ENCODE measurements at places on chromosomes 16 and 17. TPM values are rescaled to one million over a fixed set of nuclear protein-coding genes. Genes with fewer than 3 reads are reported as not detected.

- no peaks in the 10 kb centered on the region for H3K4me1 ChIP-seq
- H3K4me3 ChIP-seq, result peak overlapping the region; percentile 79
- H3K36me3 ChIP-seq, result peaks cover 21% of the 10 kb centered on the region
- peak; percentile 84 for DNase-seq
These were observed 1.1 kb upstream of the STUB1 start for GRCh38 chr16:678858-679813.

The KRT32 gene
- not detected for total RNA-seq

GRCh38 chr16:47033176-47033575, 59.7 kb upstream of the DNAJA2 start:
- no peak for DNase-seq
- H3K36me3 ChIP-seq, result no peaks in the 10 kb centered on the region

DNA sequence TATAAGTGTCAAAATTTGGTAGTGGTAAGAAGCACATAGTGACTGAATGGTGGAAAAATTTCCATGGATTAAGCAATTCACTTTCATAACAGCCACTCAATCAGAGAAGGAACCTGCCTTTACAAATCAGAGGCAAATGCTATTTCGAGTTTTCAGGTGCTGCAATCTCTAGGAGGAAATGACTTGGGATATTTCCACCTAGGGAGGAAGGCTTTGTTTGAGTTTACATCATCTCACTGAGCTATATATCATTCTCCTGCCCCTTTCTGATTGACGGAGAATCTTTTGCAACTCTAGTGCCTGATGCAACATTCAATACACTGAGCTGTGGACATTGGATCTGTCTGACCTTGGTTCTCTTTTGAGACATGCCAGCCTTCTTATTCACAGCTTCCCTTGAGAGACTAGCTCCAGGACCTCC, 26.3 kb downstream of the MARCHF10 start:
- peaks cover 3% of the 10 kb centered on the region for H3K36me3 ChIP-seq
- H3K4me1 ChIP-seq, result no peaks in the 10 kb centered on the region
- DNase-seq, result peak; percentile 10

GRCh38 chr16:69508033-69508755, 57.6 kb upstream of the NFAT5 start:
- H3K27me3 ChIP-seq, result no peaks in the 10 kb centered on the region
- H3K4me3 ChIP-seq, result no peak overlapping the region
- no peaks in the 10 kb centered on the region for H3K36me3 ChIP-seq
- H3K27ac ChIP-seq, result no peak overlapping the region
- no peaks in the 10 kb centered on the region for H3K4me1 ChIP-seq

The TP53TG3C gene
- total RNA-seq, result not detected

GRCh38 chr17:78798695-78799559, 16.9 kb upstream of the CYTH1 start:
- no peak for DNase-seq
- H3K36me3 ChIP-seq, result peaks cover 86% of the 10 kb centered on the region
- no peak overlapping the region for H3K27ac ChIP-seq
- H3K4me1 ChIP-seq, result no peaks in the 10 kb centered on the region
- no peak overlapping the region for H3K4me3 ChIP-seq

- no peak for DNase-seq
- no peak overlapping the region for H3K27ac ChIP-seq
- H3K27me3 ChIP-seq, result no peaks in the 10 kb centered on the region
- peaks cover 8% of the 10 kb centered on the region for H3K4me1 ChIP-seq
- no peak overlapping the region for H3K4me3 ChIP-seq
These were observed 76.6 kb downstream of the BMERB1 start for GRCh38 chr16:15510992-15511391.

- H3K27me3 ChIP-seq, result no peaks in the 10 kb centered on the region
- H3K4me3 ChIP-seq, result no peak overlapping the region
- no peaks in the 10 kb centered on the region for H3K4me1 ChIP-seq
- no peak for DNase-seq
These were observed 5.3 kb upstream of the C16orf74 start for GRCh38 chr16:85755929-85756768.

The PROCA1 gene
- 15.0 TPM for total RNA-seq

The NLRC3 gene
- 0.44 TPM for total RNA-seq

GRCh38 chr17:27669850-27670249, 38.9 kb downstream of the LGALS9 start:
- H3K4me1 ChIP-seq, result no peaks in the 10 kb centered on the region
- peak; percentile 18 for DNase-seq
- no peak overlapping the region for H3K4me3 ChIP-seq
- H3K36me3 ChIP-seq, result no peaks in the 10 kb centered on the region
- no peak overlapping the region for H3K27ac ChIP-seq

GRCh38 chr17:4780325-4780955, 5.7 kb downstream of the VMO1 start:
- H3K27me3 ChIP-seq, result peaks cover 14% of the 10 kb centered on the region
- no peak for DNase-seq
- no peaks in the 10 kb centered on the region for H3K36me3 ChIP-seq
- H3K4me1 ChIP-seq, result no peaks in the 10 kb centered on the region
- H3K27ac ChIP-seq, result no peak overlapping the region
- H3K4me3 ChIP-seq, result no peak overlapping the region

DNA sequence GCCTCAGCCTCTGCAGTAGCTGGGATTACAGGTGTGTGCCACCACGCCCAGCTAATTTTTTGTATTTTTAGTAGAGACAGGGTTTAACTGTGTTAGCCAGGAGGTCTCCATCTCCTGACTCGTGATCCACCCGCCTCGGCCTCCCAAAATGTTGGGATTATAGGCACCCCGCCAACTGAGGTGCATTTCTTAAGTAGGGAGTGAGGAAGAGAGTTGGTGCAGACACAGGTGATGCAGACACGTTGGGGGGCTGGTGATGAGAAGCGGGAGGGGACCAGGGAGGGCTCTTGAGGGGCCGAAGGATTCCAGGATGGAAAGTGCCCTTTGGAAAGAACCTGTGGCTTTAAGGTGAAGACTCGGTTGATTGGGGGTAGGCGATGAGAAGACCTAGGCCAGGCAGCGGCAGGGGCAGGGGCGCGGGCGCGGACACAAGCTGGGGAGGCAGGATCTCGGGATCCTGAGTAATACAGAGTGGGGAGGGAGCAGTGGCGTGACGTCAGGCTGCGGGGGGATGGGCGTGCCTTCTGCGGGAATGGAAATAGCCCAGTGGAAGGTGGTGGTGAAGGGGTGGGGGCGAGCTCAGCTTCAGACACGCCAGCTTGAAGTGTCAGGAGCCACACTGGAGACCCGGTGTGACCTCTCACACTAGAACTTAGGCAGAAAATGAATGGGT, 2.5 kb upstream of the ATP6V0C start:
- H3K4me3 ChIP-seq, result peak overlapping the region; percentile 48
- H3K27ac ChIP-seq, result no peak overlapping the region
- DNase-seq, result peak; percentile 57

- no peaks in the 10 kb centered on the region for H3K27me3 ChIP-seq
- no peak overlapping the region for H3K27ac ChIP-seq
- H3K4me3 ChIP-seq, result no peak overlapping the region
- no peaks in the 10 kb centered on the region for H3K4me1 ChIP-seq
These were observed 38.5 kb upstream of the CES5A start for GRCh38 chr16:55913716-55914115.

The AGRP gene
- total RNA-seq, result not detected

DNA sequence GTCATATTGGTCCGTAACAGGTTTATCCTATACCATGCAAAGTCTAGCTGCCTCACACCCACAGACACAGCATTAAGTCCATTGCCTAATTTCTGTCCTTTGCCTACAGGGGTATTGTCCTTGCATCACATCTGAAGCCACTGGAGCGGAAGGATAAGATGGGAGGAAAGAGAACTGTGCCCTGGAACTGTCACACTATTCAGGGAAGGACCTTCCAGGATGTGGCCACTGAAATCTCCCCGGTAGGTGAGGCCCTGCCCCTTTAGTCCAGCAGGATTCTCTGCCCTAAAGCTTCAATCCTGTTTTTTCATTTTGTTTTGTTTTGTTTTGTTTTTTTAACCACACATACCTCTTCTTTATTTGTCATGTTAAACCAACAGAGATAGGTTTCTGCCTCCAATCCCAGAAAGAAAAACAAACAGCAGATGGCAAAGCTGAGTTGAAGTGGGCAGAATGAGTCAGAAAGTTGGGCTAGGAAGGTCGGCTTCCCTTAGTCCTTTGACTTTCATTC, 2.2 kb upstream of the EFTUD2 start:
- H3K4me3 ChIP-seq, result no peak overlapping the region
- H3K4me1 ChIP-seq, result no peaks in the 10 kb centered on the region
- no peaks in the 10 kb centered on the region for H3K27me3 ChIP-seq
- no peaks in the 10 kb centered on the region for H3K36me3 ChIP-seq
- H3K27ac ChIP-seq, result no peak overlapping the region
- no peak for DNase-seq

GRCh38 chr16:79564671-79565107, 35.8 kb downstream of the MAF start:
- DNase-seq, result no peak
- no peaks in the 10 kb centered on the region for H3K36me3 ChIP-seq
- H3K27me3 ChIP-seq, result no peaks in the 10 kb centered on the region
- H3K4me1 ChIP-seq, result peaks cover 4% of the 10 kb centered on the region
- no peak overlapping the region for H3K4me3 ChIP-seq

The CLEC3A gene
- total RNA-seq, result not detected

The PIK3R5 gene
- 1.4 TPM for total RNA-seq

- no peaks in the 10 kb centered on the region for H3K27me3 ChIP-seq
- H3K36me3 ChIP-seq, result no peaks in the 10 kb centered on the region
- no peaks in the 10 kb centered on the region for H3K4me1 ChIP-seq
- no peak overlapping the region for H3K27ac ChIP-seq
These were observed 10.7 kb downstream of the CRHR1 start for GRCh38 chr17:45794840-45795239.

DNA sequence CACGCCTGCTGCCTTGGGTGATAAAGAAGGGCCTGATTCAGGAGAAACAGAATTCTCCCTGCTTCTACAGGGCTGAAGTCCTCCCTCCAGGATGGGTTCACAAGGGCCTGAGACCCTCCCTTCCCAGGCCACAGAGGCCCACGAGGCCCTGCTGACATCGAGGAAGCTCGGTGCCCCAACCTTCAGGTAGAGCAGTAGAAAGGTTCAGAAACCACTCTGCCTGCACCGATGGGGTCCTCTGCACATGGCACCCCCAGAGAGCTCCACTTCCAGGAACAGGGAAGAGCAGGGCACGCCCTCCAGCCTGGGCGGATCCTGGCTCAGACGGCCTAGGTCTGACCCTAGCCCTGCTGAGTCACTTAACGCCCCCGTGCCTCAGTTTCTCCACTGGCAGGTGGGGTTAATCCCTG, 773 bp downstream of the CENPX start:
- H3K36me3 ChIP-seq, result peaks cover 3% of the 10 kb centered on the region
- peak overlapping the region; percentile 79 for H3K4me3 ChIP-seq
- no peaks in the 10 kb centered on the region for H3K27me3 ChIP-seq
- no peak overlapping the region for H3K27ac ChIP-seq
- H3K4me1 ChIP-seq, result no peaks in the 10 kb centered on the region

GRCh38 chr16:2531371-2531695, at the start of gene CEMP1:
Gene CEMP1, minus strand, starts transcription at chr16:2531408. Its CDS starts 335 bp downstream, at chr16:2531073.
- H3K4me3 ChIP-seq, result peak within 1 kb of the TSS; percentile 79
- no peak within 1 kb of the TSS for H3K27ac ChIP-seq
- H3K27me3 ChIP-seq, result no peaks in the 10 kb centered on the region
- peaks cover 2% of the 10 kb centered on the region for H3K36me3 ChIP-seq

GRCh38 chr17:35898283-35899070, 18.3 kb upstream of the CCL5 start:
- H3K27ac ChIP-seq, result no peak overlapping the region
- no peak for DNase-seq
- H3K36me3 ChIP-seq, result no peaks in the 10 kb centered on the region
- H3K4me1 ChIP-seq, result no peaks in the 10 kb centered on the region
- no peak overlapping the region for H3K4me3 ChIP-seq
- H3K27me3 ChIP-seq, result no peaks in the 10 kb centered on the region

The SEC14L5 gene
- total RNA-seq, result 4.1 TPM

DNA sequence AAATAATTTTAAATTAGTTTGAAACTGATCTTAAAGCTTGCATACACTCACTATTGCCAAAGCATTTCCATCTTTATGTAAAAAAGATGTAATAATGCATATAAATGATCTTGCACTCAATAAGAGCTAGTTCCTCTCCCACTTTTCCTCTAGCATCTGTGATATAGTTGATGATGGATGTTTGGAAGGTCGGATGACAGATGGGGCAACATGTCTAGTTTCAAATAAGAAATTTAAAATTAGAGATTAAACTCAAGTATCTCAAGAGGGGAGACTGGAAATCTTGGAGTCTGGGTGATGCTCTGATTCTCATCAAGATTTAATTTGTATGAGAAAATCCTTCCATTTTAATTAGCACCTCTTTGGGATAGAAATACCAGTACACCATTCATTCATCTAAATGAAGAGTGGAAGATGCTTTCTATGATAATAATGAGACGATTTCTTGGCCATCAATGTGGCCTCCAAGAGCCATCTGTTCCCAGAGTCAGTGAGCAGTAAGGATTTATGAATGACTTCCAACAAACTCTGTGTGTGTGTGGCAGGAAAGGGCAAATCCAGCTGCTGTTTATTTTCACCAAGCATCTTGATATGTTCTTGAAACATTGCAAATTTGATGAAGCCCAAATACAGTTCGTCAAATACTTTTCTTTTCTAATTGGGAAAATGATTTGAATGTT, 616.3 kb upstream of the CDH8 start:
- no peak for DNase-seq
- no peaks in the 10 kb centered on the region for H3K36me3 ChIP-seq
- H3K27me3 ChIP-seq, result no peaks in the 10 kb centered on the region
- no peak overlapping the region for H3K4me3 ChIP-seq
- no peak overlapping the region for H3K27ac ChIP-seq

DNA sequence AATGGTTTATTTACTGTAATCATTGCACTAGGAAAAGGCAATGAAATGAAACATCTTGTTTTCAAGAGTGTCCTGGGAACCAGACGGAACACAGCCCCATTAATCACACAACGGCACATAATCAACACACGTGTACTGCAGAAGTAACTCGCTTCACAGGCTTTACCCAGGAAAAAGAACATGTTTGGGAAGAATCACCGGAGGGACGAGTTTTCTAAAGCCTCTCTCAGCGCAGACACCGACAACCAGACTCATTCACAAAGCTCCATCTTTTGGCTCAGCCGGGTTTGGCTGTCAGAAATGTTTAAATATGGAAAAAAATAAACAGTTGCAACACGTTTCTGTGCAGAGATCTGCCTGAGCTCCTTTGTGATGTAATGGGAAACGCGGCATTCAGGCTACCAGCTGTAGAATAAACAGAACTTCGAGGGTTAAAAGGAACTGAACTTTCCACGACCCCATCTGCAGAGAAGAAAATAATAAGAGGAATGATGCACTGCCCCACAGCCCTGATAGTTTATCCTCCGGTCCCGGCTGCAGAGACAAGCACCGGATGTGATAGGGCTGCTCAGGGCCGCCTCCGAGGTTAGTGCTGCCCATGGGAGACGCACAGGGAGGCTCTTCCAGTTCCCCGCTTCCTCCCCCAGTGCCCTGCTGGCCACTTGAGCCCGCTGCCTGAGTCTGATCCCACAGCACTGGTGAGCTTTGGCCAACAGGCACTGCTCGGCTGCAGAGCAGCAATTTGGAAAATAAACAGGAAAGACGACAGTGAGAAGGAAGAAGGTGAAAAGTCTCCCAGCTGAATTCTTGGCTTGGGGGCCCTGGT, 119.8 kb downstream of the HIC1 start:
- H3K4me1 ChIP-seq, result no peaks in the 10 kb centered on the region
- no peaks in the 10 kb centered on the region for H3K27me3 ChIP-seq
- DNase-seq, result no peak
- H3K4me3 ChIP-seq, result no peak overlapping the region

The SLC16A11 gene
- not detected for total RNA-seq

All from H9 (cell line).